ENCODE measurements at places on chromosomes 5 and 9. TPM values are rescaled to one million over a fixed set of nuclear protein-coding genes. Genes with fewer than 3 reads are reported as not detected.
A peak's percentile ranks its signal among the peaks of the same experiment; 100 is the strongest.

DNA sequence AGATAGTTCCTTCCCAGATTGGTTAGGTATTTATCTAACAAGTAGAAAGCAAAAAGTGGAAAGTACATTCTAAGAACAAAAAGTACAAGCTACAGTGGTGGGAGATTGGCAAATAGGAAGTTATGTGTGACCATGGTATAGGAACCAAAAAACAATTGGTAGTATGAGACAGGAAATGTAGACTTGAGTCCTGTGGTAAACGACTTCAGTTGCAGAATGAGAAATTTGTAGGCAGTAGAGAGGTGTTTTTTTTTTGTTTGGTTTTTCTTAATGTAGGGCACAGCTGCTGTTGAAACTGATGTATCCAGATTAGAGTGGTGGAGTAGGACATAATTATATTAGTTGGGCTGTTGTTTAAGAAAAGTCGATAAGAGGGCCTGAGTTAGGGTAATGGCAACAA, 72.0 kb downstream of the CCNH start:
- peak; percentile 10 for DNase-seq

MVB12B gene
- 3.5 TPM for total RNA-seq

ABO gene
- not detected for total RNA-seq

DNA sequence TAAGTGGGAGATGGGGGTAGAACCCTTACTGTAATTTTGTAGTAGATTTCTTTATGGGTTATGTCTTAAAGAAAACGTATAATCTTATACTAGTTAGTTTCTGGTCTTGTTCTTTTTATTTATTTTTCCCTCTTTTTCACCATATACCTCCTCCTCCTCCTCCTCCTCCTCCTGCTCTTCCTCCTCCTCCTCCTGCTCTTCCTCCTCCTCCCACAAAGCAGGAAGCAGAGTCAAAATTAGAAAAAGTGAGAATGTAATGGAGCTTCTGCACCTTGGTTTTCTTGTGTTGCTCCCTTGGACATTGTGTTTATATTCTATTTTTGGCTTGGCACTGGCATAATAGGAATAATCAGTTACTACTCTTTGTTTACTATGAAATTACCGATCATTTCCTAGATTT, 4.5 kb downstream of the MACIR start:
- DNase-seq, result no peak

- no peak for DNase-seq
Observed at GRCh38 chr5:154408811-154409210, 37.0 kb upstream of the SAP30L start.

DNA sequence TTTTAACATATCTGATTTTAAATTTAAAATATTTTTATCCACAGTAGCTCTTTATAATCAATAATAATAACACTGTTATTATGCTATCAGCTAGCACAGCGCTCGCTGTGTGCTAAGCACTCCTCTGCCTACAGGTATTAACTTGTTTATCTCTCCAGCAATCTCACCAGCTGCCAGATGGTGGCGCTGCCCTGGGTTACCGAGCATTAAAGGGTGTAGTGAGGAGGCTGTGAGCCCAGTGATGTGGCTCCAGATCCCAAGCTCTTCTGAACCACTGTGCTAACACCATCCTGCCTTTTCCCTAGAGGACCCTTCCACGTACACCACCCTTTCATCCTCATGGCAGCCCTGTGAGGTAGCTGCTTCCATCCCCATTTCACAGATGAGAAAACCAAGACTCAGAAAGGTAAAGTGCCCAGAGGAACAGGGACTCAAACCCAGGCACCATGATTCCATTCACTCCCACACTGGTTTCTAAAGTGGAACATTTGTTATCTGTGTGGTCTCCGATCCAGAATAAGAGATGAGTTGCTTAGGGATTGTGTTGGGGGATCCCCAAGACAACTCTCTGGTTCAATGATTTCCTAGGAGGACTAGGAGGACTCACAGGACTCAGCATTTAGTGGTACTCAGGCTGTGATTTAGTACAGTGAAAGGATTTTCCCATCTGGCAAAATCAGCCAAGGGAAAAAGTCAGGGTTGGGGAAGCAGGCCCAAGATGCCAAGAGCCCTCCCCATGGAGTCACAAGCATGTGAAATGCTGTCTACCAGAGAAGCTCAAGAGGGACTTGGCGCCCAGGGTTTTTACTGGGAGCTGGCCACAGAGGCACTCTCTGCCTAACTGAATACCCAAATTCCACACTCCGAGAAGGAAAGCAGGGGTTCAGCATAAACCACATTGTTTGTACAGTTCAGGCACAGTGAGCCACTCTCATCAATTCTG, 7.0 kb downstream of the IGFBPL1 start:
- DNase-seq, result no peak

ADGRD2 gene
- not detected for total RNA-seq

- no peak for DNase-seq
Observed at GRCh38 chr5:133322743-133323142, 270.9 kb downstream of the HSPA4 start.

CTSV gene
- total RNA-seq, result 0.32 TPM

GRCh38 chr5:59732301-59732700, 161.2 kb downstream of the PDE4D start:
- DNase-seq, result no peak

DNA sequence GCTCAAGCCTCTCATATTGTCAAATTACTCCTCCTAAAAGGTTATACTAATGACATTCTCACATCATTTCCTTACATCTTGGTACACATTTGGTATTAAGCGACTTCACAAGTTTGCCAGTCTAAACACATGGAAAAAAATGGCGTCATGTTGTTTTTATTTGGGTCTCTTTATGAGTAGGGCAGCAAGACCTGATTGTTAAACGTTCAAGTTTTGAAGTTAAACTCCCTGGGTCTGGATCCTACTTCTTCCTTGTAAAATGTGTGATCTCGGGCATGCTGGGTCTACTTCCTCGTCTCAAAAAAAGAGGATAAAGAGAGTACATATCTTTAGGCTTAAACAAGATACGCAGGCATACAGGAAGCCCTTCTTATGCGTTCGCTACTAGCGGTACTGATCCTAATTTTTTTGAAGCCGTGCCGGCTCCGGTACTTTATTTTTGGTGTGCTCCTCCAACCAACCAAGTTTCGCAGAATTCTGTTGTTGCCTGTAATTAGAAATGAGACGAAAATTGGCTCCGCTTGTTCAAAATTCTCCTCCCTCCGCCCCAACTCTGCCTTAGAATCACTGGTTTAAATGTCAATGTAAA, 596 bp upstream of the CDC37L1 start:
- DNase-seq, result peak; percentile 51

FGF10 gene
- not detected for total RNA-seq

DNA sequence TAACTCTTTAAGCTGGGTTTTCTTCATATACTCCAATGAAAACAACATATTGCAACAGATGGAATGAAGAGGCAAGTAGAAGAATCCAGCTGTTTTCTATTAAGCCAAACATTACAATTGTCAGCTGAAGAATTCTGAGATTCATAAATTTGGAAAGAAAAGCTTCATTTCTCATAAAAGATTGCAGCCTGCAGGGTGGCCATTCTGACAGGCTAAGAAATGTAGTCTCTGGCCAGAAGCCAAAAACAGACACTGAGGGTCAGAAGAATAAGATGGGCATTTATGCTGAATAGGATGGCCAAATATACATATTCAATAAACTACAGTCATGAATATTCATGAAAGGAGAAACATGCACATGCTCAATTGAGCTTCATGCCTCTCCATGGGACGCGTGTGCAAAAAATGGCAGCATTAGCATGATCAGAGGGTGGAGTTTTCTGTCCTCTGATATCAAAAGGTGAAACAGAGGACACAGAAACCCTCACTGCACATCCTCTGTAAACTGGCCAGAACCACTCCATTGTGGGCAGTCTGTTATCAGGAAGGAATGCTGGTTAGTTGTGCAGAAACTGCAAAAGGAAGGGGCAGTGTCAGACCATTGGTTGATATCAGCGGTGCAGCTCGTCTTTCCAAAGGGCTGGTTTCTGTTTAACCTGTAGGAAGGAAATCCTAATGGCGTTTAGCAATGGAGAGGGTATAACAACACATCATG, 50.2 kb downstream of the FXN start:
- DNase-seq, result peak; percentile 82

DNA sequence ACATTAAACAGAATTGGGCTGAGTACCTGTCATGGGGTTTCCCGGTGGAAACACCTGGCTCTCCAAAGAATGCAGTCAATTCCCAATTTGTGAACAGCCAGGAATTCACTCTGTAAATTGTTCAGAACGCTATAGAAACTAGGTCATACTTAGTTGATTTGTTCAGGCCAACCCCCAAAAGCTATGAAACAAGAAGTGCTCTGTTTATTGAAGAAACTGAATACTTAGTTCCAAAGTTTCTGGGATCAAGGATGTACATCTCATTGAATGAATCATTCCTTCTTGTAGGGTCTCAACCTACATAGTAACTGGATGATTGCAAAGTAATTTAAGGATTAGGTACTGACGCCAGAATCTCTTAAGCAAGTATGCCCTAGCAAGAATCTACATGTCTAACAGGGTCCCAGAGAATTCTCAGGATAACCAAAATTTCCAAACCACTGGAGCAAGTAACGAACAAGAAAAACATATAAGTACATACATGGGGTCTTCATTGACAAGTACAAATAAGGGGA, 659 bp upstream of the TUSC1 start:
- no peak for DNase-seq

DNA sequence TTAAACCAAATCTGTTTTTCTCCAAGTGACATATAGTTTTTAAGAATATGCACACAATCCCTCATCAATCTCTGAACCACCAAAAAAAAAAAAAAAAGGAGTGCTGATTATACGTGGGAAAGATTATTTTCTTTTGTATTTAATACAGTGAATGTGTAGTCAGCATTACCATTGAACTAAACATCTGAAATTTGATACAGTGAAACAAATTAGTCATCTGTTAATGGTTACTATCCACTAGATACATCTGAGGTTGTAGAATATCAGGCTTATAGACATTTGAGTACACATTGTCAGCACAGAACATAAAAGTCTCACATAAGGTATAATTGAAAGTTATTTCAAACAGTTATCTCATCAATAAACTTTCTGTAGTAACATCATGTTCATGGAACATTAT, 87.0 kb downstream of the SLF1 start:
- DNase-seq, result no peak

FBXL7 gene
- 10.6 TPM for total RNA-seq

DNA sequence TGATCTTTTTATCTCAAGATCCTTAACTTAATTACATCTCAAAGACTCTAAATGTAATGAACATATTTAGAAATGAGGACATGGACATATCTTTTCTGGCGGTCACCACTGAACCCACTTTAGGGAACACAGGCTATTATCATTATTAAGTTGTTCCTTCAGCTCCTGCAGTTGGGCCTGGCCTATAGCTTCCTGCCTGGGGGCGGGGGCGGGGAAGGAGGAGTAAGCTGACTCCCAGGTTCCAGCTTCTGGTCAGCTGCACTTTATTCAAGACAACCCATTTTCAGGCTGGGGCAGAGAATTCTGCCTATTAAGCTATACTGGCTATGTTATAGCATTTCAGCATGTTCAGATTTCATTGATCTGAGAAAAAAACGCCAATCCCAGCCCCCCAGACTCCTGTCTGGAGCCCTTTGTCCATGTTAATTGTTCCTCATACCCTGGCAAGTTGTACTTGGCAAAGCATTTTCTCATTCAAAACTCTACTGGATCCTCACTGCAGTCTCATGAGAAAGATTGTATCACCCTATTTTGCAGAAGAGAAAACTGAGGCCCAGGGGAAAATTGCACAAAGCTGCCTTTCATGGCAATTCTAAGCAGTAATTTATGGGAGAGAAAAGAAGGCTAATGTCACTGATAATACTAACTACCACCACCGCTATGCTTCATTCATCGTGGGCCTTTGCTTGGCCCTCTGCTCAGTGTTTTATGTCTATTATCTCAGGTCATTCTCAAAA, 25.1 kb downstream of the COL15A1 start:
- DNase-seq, result no peak

AQP7 gene
- not detected for total RNA-seq

DNA sequence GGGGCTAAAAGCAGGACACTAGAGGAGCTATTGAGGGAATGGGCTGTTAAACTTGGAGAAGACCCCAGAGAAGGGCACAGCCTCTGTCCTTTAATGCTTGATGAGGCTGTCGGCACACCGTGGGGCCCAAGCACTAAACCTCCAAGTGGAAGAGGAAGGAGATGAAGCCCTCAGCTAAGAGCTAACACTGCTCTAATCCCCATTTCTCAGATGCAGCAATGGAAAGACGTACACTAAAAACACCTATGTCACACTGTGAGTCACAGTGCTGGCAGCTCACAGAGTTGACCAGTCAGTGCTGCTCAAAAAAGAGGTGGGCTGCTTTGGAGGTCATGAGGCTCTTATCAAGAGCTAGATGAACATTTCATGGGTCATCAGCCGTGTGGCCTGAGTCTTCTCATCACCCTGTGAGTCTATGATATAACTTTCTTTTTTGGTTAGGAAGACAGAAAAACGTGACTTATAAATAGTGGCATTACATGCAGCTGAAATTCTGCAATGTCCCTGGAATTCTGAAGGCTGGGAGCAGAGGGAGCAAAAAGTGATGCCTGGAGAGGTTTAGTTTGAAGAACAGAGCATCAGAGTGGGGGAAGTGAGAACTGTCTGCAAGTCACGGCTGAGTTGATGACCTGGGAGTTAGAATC, 21.5 kb downstream of the TNFSF8 start:
- DNase-seq, result no peak

- DNase-seq, result no peak
Observed at GRCh38 chr9:133566817-133567216, 32.3 kb downstream of the ADAMTSL2 start.

All from fibroblast of villous mesenchyme (primary cell).